Mesenchymal stem cell (in vitro differentiated cells and primary cell): ENCODE measurements at places on chromosomes 3 and 15.
A peak's percentile ranks its signal among the peaks of the same experiment; 100 is the strongest.

DNA sequence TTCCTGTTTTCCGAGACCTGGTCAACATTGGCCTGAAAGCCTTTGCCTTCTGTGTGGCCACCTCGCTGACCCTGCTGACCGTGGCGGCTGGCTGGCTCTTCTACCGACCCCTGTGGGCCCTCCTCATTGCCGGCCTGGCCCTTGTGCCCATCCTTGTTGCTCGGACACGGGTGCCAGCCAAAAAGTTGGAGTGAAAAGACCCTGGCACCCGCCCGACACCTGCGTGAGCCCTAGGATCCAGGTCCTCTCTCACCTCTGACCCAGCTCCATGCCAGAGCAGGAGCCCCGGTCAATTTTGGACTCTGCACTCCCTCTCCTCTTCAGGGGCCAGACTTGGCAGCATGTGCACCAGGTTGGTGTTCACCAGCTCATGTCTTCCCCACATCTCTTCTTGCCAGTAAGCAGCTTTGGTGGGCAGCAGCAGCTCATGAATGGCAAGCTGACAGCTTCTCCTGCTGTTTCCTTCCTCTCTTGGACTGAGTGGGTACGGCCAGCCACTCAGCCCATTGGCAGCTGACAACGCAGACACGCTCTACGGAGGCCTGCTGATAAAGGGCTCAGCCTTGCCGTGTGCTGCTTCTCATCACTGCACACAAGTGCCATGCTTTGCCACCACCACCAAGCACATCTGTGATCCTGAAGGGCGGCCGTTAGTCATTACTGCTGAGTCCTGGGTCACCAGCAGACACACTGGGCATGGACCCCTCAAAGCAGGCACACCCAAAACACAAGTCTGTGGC is 16.9 kb downstream of the TMEM43 start:
- H3K4me3 ChIP-seq = no peak overlapping the region
- DNase-seq = no peak
- peaks cover 23% of the 10 kb centered on the region for H3K4me1 ChIP-seq
- H3K27me3 ChIP-seq = no peaks in the 10 kb centered on the region

DNA sequence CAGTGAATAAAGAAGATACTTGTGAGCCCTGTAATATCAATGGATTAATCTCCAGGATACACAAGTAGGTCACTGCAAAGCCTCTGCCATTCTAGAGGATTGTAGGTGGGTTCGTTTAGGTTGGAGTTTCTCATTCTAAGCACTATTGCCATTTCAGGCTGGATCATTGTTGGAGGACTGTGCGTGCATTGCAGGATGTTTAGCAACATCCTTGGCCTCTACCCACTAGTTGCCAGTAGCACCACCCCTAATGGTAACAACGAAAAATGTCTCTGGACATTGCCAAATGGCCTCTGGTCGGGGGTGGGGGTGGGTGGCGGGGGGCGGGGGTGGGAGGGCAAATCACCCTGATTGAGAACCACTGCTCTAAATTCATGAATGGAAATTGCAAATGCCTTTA is 4.9 kb upstream of the IFT57 start:
- H3K27me3 ChIP-seq = no peaks in the 10 kb centered on the region
- no peaks in the 10 kb centered on the region for H3K4me1 ChIP-seq
- no peaks in the 10 kb centered on the region for H3K36me3 ChIP-seq
- DNase-seq = no peak
- H3K27ac ChIP-seq = no peak overlapping the region
- H3K4me3 ChIP-seq = no peak overlapping the region

- DNase-seq = no peak
- H3K4me3 ChIP-seq = no peak overlapping the region
- peak overlapping the region; percentile 35 for H3K27ac ChIP-seq
- H3K36me3 ChIP-seq = no peaks in the 10 kb centered on the region
- no peaks in the 10 kb centered on the region for H3K27me3 ChIP-seq
These were observed 41.4 kb downstream of the ROBO2 start for GRCh38 chr3:77081240-77081661.

- no peak for DNase-seq
- peaks cover 11% of the 10 kb centered on the region for H3K4me1 ChIP-seq
- no peaks in the 10 kb centered on the region for H3K27me3 ChIP-seq
- H3K4me3 ChIP-seq = no peak overlapping the region
- no peak overlapping the region for H3K27ac ChIP-seq
These were observed 37.1 kb downstream of the TMEM212 start for GRCh38 chr3:171880101-171880870.

DNA sequence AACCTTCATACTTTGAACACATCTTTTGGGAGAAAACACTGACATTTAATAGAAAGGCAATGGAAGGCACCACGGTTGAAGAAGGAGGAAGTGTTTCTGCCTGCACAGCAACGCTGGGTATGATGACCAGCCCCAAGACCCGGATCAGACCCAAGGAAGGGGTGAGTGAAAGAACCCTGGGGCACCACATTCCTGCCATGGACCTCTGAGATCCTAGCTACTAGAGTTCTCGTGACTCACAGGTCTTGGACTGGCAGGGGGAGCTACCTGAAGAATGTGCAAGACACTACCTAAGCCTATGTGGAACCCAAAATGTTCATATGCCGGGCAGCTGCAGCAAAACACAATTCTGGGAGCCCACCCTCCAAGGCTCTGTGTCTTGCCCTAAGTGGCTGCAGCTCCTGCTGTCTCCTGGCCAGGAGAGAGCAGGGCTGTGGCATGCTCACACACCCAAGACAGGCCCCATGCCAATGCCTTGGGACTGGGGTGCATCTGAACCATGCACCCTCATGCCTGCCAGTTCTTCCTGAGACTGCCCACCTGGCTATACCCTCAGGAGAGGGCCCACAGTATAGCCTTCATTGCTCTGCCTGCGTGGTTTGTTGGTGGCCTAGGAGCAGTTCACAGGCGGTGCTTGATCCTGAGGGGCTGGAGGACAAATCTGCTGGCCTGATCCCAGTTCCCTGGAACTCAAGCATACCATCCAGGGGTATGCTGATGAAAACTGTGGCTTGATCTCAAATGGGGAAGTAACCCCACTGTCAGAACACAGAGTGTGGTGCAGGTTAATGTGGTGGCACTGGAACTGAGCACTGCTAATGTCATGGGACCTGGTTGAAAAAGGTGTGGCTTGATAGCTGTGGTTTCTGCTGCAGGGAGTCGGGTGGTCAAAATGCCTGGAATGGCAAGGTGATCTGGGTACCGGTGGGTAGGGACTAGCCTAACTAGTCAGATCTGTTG is 353.3 kb upstream of the ARHGEF26 start:
- H3K36me3 ChIP-seq = no peaks in the 10 kb centered on the region
- no peak for DNase-seq
- H3K4me1 ChIP-seq = no peaks in the 10 kb centered on the region
- H3K27ac ChIP-seq = no peak overlapping the region

GRCh38 chr15:82995938-82996337 is 9.9 kb downstream of the RAMAC start:
- H3K27ac ChIP-seq = no peak overlapping the region
- H3K36me3 ChIP-seq = peaks cover 6% of the 10 kb centered on the region
- peak; percentile 37 for DNase-seq
- no peaks in the 10 kb centered on the region for H3K27me3 ChIP-seq
- peaks cover 4% of the 10 kb centered on the region for H3K4me1 ChIP-seq
- no peak overlapping the region for H3K4me3 ChIP-seq

- DNase-seq = no peak
- no peaks in the 10 kb centered on the region for H3K36me3 ChIP-seq
- no peak overlapping the region for H3K4me3 ChIP-seq
- no peaks in the 10 kb centered on the region for H3K27me3 ChIP-seq
- no peak overlapping the region for H3K27ac ChIP-seq
These were observed 224.7 kb downstream of the IGSF11 start for GRCh38 chr3:118809696-118810498.

- no peaks in the 10 kb centered on the region for H3K27me3 ChIP-seq
- H3K4me3 ChIP-seq = no peak overlapping the region
- peaks cover 30% of the 10 kb centered on the region for H3K36me3 ChIP-seq
- no peak for DNase-seq
- no peak overlapping the region for H3K27ac ChIP-seq
- H3K4me1 ChIP-seq = peaks cover 11% of the 10 kb centered on the region
These were observed 92.8 kb downstream of the FNDC3B start for GRCh38 chr3:172132159-172132586.

GRCh38 chr3:72682936-72683452 is 165.3 kb downstream of the SHQ1 start:
- H3K4me3 ChIP-seq = no peak overlapping the region
- no peak for DNase-seq
- H3K27me3 ChIP-seq = peaks cover 47% of the 10 kb centered on the region
- H3K27ac ChIP-seq = no peak overlapping the region

GRCh38 chr3:156161172-156161571 is 40.8 kb downstream of the KCNAB1 start:
- DNase-seq = no peak
- H3K27me3 ChIP-seq = no peaks in the 10 kb centered on the region
- H3K4me3 ChIP-seq = no peak overlapping the region

DNA sequence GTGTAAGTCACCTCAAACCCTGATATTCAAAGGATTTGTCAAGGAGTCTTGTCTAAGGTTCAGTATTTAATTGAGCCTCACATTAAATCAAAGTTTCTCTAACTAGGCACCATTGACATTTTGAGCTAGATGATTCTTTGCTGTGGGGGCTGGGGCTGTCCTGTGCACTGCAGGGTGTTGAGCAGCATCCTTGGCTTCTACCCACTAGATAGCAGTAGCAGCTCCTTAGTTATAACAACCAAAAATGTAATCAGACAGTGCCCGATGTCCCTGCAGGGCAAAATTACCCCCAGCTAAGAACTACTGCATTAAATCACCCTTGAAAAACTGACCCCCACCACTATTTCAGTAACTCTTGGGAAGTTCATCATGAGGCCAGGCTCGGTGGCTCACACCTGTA is 17.3 kb upstream of the ATP13A3 start:
- H3K4me3 ChIP-seq = no peak overlapping the region
- H3K27ac ChIP-seq = no peak overlapping the region
- H3K27me3 ChIP-seq = no peaks in the 10 kb centered on the region
- no peak for DNase-seq
- H3K4me1 ChIP-seq = peaks cover 9% of the 10 kb centered on the region
- H3K36me3 ChIP-seq = no peaks in the 10 kb centered on the region

GRCh38 chr3:126147932-126148683 is 32.3 kb downstream of the ALDH1L1 start:
- no peak for DNase-seq
- no peaks in the 10 kb centered on the region for H3K4me1 ChIP-seq
- no peak overlapping the region for H3K27ac ChIP-seq
- H3K4me3 ChIP-seq = no peak overlapping the region
- H3K36me3 ChIP-seq = no peaks in the 10 kb centered on the region

DNA sequence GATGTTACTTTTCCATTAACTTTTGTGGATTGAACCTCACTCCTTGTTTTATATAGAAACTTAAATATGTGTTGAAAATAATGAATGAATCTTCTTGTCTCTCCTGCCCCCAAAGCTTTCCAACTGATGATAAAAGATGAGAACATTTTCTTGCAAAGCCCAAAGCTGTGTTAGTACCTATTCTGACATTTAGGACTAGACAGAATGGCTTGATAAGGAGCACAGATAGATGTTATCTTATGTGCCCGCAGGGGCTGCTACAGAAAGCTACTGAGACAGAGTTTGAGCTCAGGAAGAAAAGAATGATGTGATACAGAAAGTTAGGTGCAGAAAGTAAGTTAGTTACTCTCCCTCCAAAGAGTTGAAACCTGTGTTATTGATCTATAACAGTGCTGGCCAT is 109.4 kb upstream of the ATP11B start:
- H3K4me1 ChIP-seq = peaks cover 6% of the 10 kb centered on the region
- peaks cover 5% of the 10 kb centered on the region for H3K27me3 ChIP-seq
- H3K4me3 ChIP-seq = no peak overlapping the region
- H3K27ac ChIP-seq = no peak overlapping the region

GRCh38 chr15:27176785-27177406 is 205.9 kb downstream of the GABRG3 start:
- no peaks in the 10 kb centered on the region for H3K36me3 ChIP-seq
- H3K4me3 ChIP-seq = no peak overlapping the region
- H3K27me3 ChIP-seq = no peaks in the 10 kb centered on the region
- H3K4me1 ChIP-seq = no peaks in the 10 kb centered on the region

DNA sequence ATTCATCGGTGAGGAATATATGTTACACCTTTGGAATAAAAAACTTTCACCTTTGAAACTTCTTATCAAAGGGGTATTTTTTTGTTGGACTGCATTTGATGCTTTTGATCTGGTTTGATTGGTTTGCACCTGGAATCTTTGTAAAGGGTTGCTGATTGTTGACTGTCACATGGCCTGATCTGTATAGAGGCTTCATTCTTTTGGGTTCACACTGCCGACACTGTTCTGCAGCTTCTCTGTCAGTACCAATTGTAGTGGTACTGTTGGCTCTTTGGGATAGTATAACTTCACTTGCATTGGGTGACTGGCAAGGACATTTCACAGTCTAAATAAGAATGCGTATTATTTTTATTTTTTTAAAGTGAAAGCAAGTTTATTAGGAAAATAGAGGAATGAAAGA is 155.7 kb downstream of the DOCK3 start:
- DNase-seq = no peak
- no peaks in the 10 kb centered on the region for H3K4me1 ChIP-seq
- H3K27me3 ChIP-seq = no peaks in the 10 kb centered on the region

GRCh38 chr3:109943181-109943580 is 605.8 kb upstream of the DPPA4 start:
- no peak overlapping the region for H3K4me3 ChIP-seq
- H3K27me3 ChIP-seq = no peaks in the 10 kb centered on the region
- H3K36me3 ChIP-seq = no peaks in the 10 kb centered on the region
- no peak for DNase-seq
